ENCODE measurements at places on chromosomes 4 and X.
A peak's percentile ranks its signal among the peaks of the same experiment; 100 is the strongest.

GRCh38 chr4:130808492-130808891 is 1712.5 kb downstream of the C4orf33 start:
- no peaks in the 10 kb centered on the region for H3K4me1 ChIP-seq
- DNase-seq, result no peak
- H3K27ac ChIP-seq, result no peak overlapping the region
- H3K36me3 ChIP-seq, result no peaks in the 10 kb centered on the region
- H3K27me3 ChIP-seq, result no peaks in the 10 kb centered on the region

DNA sequence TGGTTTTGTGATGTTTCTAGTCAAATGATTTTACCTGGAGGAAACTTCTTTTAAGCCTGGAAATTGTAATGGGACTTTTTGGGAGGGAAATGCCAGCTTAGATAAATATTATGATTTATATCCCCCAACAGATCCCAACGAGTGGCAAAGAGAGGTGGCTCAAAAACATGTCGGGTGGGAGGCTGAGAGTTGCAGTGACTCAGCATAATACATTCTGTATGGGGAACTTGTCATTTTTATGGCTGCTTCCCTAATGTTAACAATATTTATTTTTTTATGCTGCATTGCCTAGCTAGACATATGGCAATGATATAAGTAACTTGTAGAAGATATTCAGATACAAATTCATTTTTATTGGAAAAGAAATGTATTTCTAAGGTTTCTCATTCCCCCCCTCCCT is 219.0 kb downstream of the ARHGAP10 start:
- H3K27ac ChIP-seq, result no peak overlapping the region
- H3K4me1 ChIP-seq, result no peaks in the 10 kb centered on the region
- no peak overlapping the region for H3K4me3 ChIP-seq
- no peaks in the 10 kb centered on the region for H3K27me3 ChIP-seq
- no peaks in the 10 kb centered on the region for H3K36me3 ChIP-seq

GRCh38 chr4:116126794-116127193 is 958.6 kb downstream of the TRAM1L1 start:
- H3K36me3 ChIP-seq, result no peaks in the 10 kb centered on the region
- H3K4me3 ChIP-seq, result no peak overlapping the region
- H3K27me3 ChIP-seq, result no peaks in the 10 kb centered on the region
- H3K27ac ChIP-seq, result no peak overlapping the region
- H3K4me1 ChIP-seq, result no peaks in the 10 kb centered on the region

DNA sequence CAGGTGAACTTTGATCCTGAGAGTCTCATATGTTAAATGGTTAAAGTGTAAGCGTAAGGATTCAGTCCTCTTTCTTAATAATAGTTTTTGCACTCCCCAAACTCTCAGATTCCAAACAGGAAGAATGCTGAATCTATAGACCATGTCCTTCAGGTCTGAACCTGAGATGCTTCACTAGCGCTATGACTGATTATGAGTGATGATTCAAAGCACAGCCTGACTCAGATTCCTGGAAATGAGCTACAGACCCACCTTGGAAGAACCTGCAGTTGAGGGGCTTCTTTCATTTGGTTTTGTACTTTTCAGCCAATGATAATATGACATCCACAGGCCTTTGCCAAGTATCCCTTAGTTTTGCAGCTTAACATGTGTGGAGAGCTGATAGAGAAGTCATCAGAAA is 1.4 kb downstream of the EDNRA start:
- no peak overlapping the region for H3K4me3 ChIP-seq
- H3K27me3 ChIP-seq, result peaks cover 37% of the 10 kb centered on the region
- no peaks in the 10 kb centered on the region for H3K36me3 ChIP-seq
- peaks cover 2% of the 10 kb centered on the region for H3K4me1 ChIP-seq
- H3K27ac ChIP-seq, result no peak overlapping the region
- no peak for DNase-seq

DNA sequence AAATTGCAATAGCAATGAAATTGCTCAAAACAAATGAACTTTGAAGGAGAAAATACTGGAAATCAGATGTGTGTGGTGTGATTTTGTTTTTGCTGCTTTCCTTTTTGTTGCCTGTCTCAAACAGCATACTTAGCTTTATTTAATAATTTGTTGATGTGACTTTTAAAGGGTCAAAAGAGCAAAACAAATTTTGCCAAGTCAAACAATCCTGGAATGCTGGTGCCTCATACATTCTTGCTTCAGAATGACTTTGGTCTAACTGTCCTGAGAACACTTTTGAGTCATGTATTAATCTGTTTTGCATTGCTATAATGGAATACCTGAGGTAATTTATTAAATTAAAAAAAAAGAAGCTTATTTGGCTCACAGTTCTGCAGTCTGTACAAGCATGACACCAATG is 3.4 kb downstream of the PF4V1 start:
- H3K27me3 ChIP-seq, result no peaks in the 10 kb centered on the region
- no peak overlapping the region for H3K4me3 ChIP-seq
- no peak overlapping the region for H3K27ac ChIP-seq
- DNase-seq, result no peak

GRCh38 chrX:16869393-16870094 is 618 bp downstream of the RBBP7 start:
- H3K27me3 ChIP-seq, result no peaks in the 10 kb centered on the region
- peaks cover 19% of the 10 kb centered on the region for H3K4me1 ChIP-seq
- peak overlapping the region; percentile 95 for H3K27ac ChIP-seq
- DNase-seq, result peak; percentile 16

DNA sequence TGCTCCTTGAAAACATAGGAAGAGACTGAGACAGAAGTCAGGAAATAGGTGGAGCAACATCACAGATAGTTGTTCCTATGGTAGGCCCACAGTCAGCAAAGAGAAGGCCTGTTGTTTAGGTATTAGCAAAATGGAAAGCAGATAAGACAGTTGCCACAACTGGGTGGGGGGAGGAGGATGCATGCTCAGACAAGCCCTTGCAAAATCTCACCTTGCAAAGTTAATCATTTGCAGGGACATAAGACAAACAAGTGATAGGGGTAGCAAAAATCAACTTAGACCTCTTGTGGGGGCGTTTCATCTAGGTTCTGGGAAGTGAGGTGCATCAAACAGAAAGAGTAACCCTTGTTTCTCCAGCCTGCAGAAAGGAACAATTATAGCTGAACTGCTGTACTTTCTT is 30.7 kb downstream of the SERPINA7 start:
- H3K27me3 ChIP-seq, result no peaks in the 10 kb centered on the region
- no peak for DNase-seq
- H3K4me1 ChIP-seq, result no peaks in the 10 kb centered on the region

- no peaks in the 10 kb centered on the region for H3K27me3 ChIP-seq
- peak; percentile 3 for DNase-seq
- no peaks in the 10 kb centered on the region for H3K4me1 ChIP-seq
- H3K27ac ChIP-seq, result no peak overlapping the region
- H3K4me3 ChIP-seq, result no peak overlapping the region
Observed at GRCh38 chr4:180664766-180665368, 1578.3 kb upstream of the TENM3 start.

All from CD4-positive, alpha-beta T cell (primary cell).